ENCODE measurements at places on chromosomes 16 and 17.

DNA sequence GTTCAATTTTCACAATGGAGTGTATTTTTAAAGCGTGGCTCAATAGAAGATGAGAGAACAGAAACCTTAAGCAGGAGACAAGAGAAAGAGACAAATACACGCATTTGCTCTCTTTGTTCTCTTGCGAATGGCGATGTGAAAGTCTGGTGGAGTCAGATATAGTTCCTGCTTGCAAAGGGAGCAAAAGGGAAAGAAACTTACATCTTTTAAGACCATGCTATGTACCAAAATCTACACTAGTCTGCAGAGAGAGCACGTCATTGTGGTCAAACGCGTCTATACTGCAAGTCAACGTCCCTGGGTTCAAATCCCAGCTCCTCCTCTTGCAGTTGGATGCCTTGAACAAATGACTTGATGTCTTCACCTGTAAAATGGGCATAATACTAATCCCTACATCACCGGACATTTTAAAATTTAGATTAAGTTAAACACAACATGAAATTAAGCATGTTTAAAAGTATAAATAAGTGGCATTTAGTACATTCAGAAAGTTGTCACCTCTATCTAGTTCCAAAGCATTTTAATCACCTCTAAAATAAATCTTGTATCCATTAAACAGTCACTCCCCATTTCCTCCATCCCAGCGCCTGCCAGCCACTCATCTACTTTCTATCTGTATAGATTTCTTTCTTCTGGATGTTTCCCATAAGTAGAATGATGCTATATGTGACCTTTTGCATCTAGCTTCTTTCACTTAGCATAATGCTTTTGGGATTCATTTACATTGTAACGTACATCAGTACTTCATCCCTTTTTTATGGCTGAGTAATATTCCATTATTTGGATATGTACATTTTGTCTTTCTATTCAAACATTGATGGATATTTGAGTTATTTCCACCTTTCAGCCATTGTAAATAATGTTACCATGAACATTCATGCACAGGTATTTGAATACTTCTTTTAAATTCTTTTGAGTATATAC lies 406.9 kb downstream of the TMEM114 start:
- no peak for DNase-seq

- no peak for DNase-seq
Observed at GRCh38 chr17:12815642-12816141, 26.4 kb downstream of the ARHGAP44 start.

- no peak for DNase-seq
Observed at GRCh38 chr17:64574646-64575045, 67.9 kb downstream of the CEP95 start.

DNA sequence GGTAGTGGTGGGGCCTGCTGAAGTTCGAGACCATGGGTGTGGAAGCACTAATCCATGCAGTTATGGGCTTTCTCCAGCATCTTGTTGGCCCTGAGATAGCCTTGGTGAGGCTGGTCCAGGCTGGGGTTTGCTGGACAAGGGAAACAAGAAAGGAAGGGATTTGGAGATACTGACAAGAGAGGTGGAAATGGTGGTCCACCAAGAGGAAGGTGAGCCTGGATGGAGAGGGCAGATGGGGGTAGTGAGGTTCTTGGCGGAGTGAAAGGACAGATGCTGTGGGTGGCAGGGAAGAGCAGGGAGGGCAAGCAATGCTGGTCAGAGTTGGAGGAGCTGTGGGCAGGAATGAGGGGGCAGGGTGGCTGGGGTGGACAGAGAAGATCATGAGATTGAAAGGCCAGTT lies 5.5 kb upstream of the SMPD3 start:
- DNase-seq, result no peak

DNA sequence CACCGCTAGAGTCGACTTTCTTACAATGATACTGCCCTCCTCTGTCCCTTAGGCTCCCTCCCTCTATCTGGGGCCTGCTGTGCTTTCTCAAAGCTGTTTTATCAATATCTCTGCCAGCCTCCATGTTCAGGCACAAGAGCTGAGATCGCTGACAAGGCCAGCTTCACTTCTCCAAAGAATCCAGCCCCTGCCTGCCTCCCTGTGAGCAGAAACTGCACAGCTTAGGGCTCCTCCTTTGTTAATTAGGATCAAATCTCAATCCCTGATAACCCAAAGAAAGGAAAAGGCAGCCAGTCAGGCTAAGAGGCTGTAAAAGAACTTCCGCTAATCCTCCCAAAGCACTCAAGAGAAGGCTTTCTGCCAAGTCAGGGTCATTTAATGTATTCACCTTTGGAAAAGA lies 616.0 kb upstream of the CDH11 start:
- DNase-seq, result no peak

- peak; percentile 88 for DNase-seq
Observed at GRCh38 chr17:5419959-5420653, at the start of gene RPAIN. RPAIN (plus strand) TSS chr17:5420182; CDS start chr17:5420211, 29 bp downstream.

- DNase-seq, result no peak
Observed at GRCh38 chr17:17971431-17972125, 622 bp downstream of the TOM1L2 start.

GRCh38 chr17:11948789-11949188 lies 48.5 kb downstream of the ZNF18 start:
- no peak for DNase-seq

- no peak for DNase-seq
Observed at GRCh38 chr17:82524540-82524939, 5.0 kb downstream of the FOXK2 start.

GRCh38 chr17:15087946-15088345 lies 177.2 kb downstream of the PMP22 start:
- no peak for DNase-seq

DNA sequence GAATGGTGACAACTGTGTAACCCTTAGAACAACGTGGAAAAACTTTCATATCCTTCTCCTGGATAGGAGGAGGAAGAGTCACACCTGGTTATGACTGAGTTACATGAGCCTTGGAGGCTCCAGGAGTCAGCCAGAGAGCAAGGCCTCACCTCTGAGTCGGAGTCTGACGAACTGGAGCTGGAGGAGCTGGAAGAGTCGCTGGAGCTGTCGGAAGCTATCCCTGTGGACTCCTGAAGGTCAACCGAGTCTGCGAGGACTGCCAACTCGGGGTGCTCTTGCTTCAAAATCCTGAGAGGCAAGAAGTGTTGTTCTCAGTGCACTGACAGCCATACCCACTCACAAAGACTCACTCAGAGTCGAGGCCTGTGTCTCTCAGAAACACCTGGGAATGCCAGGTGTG lies 6.2 kb downstream of the JMJD6 start:
- no peak for DNase-seq

GRCh38 chr17:40058186-40058784 lies 4.1 kb upstream of the MED24 start:
- DNase-seq, result no peak

DNA sequence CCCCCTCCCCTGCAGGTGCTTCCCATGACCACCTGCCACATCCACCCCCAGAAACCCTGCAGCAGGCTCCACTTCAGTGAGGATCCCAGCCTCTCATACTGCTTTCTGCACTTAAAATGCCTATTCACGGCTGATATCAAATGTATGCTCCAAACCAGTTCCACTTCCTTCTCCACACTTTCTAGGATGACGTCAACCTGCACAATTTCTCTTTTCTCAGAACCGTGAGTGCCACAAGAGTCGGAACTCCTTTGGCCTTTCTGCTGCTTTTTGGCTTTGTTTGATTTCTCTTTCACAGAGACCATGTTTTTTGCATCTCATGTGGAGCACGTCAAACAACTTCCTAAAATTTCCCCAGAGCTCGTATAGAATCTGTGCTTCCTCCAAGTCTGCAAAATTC lies 378.8 kb upstream of the TNRC6C start:
- no peak for DNase-seq

GRCh38 chr17:68497885-68498319 lies 14.3 kb upstream of the PRKAR1A start:
- no peak for DNase-seq

DNA sequence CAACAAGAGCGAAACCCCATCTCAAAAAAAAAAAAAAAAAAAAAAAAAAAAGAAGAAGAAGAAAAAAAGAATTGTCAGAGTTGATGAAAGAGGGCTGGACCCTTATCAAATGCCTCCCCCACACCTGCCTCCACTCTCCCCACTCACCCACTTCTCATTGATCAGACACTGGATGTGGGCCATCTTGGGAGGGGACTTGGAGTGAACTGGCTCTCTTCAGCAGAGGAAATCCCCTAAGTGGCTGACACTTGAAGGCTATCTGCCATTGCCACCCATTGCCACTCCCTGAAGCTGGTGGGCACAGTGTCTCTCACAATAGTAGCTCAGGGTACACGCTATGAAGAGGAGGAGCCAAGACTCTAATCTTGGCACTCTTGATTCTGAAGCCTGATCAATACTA lies 1.6 kb downstream of the ITGA2B start:
- no peak for DNase-seq

DNA sequence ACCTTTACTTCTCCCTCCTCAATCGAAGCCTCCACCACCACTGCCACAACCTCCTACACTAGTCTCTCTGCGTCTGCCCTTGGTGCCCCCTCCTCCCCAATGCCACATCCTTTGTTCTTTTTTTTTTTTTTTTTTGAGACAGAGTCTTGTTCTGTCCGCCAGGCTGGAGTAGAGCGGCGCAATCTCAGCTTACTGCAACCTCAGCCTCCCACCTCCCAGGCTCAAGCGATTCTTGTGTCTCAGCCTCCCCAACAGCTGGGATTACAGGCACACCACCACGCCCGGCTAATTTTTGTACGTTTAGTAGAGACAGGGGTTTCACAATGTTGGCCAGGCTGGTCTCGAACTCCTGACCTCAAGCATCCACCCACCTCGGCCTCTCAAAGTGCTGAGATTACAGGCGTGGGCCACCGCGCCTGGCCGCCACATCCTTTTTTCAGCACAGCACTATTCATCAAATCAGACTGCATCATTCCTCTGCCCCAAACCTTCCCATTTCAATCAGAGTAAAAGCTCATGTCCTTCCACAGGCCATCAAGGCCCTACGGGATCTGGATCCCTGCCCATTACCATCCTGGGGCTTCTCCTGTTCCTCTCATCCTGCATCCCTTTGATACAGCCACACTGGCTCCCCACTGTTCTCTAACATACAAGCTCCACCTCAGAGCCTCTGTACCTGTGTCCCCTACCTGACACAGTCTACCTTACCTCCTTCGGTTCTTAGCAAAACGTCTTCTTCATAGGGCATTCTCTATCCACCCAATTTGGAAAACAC lies 2.0 kb downstream of the KLHL11 start:
- no peak for DNase-seq

Data from NCI-H1930 (cell line).